ENCODE measurements at places on chromosomes 3 and 15.

GRCh38 chr3:194761384-194761783 is 75.7 kb downstream of the FAM43A start:
- peak; percentile 23 for DNase-seq

DNA sequence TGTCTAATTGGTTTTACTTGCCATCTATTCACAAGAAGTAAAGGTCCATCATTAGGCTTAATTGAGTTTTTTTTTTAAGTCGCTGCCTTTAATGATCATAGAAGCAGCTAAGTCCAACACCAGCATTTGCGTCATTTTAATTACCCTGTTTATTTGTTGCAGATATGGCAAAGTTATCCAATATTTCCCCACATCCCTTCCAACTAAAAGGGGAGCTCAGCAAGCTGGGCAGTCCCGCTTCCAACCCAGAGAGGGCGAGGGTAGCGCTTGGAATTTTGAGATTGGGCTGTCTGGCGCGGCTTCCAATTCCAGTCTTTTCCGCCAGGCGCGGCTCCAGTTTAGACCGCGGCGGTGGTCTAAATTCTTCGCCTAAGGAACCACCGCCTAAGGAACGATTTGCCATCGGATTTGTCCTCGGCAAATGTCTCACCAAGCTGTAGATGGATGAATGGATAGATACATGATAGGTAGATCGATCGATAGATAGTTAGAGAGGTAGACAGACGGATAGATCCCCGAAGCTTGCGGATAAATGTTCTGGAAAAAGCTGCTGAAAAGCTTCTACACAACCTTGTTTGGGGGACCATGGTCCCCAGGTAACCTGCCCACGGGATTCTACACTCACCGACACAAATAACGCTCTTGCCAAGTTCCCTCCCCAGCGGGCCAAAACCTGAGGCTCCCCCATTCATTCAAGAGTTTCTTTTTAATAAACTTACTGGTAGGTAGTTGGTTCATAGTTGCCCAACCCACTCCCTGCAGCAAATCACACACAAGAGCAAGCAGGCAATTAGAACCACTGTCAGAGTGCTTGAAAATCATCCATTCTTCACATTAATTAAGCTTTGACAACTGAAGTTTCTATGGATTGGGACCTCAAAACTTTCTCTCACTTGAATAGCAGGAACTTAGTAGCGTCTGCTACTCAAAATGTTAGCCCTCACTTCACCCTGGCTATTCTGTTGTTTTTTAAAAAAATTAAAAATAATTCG is 49.1 kb downstream of the ZIC4 start:
- no peak for DNase-seq

DNA sequence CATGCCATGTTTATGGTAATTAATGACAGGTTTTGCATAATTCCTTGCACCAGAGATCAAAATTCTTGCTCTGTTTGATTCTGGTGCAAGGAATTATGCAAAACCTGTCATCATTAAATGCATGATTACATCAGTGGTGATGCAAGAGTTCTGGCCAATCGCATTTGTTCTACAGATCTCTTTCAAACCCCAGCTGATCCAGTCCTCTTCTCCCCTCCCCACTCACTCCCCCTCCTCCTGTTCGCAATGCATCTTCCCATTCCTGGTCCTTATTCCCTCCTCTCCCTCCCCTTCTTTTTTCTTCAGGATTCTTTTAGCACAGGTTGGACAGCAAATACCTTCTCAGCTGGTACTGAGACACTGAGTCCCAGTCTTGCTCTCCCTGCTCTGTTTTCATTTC is 82.1 kb downstream of the GABRB3 start:
- DNase-seq, result no peak

DNA sequence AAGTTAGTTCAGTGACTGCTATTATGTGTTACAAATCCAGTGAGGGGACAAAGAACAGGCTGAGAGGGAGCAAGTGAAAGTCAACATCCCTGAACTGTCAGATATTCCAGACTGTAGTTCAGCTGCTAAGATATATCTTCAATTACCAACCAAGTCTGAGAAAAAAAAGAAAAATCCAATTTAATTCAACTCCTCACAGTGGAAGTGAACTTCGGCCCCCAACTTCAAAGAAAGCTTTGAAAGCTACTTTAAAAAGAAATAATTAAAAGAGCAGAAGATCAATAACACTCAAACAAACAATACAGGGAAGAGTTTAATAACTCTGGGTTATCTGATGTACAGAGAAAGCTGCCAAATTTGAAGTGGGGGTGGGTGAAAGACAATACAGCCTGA is 174.0 kb downstream of the SERPINI1 start:
- DNase-seq, result no peak

DNA sequence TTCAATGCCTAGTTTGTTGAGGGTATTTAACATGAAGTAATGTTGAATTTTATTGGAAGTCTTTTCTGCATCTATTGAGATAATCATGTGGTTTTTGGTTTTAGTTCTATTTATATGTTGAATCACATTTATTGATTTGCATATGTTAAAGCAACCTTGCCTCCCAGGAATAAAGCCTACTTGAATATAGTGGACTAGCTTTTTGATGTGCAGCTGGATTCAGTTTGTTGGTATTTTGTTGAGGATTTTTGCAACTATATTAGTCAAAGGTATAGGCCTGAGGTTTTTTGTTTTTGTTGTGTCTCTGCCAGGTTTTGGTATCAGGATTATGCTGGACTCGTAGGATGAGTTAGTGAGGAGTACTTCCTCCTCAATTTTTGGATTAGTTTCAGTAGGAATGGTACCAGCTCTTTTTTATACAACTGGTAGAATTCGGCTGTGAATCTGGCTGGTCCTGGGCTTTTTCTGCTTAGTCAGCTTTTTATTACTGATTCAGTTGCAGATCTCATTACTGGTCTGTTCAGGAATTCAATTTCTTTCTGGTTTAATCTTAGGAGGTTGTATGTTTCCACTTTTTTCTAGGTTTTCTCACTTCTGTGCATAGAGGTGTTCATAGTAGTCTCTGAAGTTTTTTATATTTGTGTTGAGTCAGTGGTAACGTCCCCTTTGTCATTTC is 209.8 kb upstream of the RBMS3 start:
- DNase-seq, result no peak

DNA sequence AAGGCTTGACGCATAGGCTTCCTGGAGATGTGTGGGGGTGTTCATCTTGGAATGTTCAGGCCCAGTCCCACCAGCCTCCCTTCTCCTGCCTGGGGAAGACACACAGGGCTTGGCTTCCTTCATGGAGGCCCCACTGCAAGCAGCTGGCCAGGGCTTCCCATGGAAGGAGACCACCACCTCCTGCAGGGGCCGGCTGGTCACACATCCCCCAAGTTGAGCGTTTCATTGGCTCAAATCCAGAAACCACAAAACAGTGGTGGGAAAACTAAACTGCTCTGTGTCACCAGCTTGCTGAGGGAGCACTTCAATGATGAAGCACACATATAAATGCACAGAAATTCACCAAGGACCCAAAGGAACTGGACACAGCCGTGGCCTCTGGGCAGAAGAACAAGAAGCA is 8.3 kb downstream of the IQSEC1 start:
- DNase-seq, result no peak

GRCh38 chr3:150771600-150771999 is 8.6 kb upstream of the SIAH2 start:
- no peak for DNase-seq

DNA sequence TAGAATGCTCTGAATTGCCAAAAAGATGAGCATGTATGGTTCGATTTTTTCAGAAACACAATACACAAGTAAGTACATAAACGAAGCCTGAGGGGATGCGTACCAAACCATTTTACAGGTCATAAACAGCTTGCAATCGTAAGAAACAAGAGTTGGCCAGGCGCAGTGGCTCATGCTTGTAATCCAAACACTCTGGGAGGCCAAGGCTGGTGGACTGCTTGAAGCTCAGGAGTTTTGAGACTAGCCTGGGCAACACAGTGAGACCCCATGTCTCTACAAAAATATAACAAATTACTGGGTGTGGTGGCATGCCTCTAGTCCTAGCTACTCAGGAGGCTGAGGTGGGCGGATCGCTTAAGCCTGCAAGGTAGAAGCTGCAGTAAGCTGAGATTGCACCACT is 13.4 kb downstream of the TRA2B start:
- DNase-seq, result no peak

DNA sequence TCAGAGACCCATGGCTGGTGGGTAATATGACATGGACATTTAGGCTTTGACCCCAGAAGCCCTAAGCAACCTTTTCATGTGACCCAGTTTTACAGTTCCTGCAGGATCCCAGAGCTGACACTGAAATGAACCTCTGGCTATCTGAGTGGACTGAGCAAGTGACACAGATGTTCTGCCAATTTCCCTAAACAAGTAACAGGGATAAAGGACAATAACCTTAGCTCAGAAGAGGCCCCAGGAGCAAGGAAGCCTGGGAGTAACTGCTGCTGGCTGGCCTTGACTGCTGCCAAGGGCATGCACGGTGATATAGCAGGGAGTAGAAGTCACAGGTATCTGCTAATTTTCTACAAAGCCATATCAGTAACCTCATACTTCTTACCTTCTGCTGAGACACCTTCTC is 177.9 kb downstream of the CHL1 start:
- DNase-seq, result no peak

DNA sequence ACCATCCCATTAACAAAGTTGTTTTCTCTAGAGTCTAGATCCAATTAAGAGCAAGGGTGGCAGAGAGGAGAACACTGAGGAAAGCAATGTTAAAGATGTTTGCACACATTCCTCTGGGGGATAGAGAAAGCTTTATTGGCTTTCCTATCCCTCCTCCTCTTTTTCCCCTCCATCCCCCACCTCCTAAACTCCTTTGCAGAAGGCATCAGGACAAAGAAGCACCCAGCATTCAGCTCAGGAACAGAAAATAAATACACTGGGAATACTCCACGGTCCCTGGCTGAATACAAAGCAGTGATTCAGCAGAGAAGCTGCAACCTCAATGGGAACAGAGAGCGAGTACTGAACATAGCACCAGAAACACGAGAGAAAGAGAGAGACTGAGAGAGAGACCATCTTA is 21.9 kb downstream of the LSAMP start:
- no peak for DNase-seq

GRCh38 chr3:143356839-143357238 is 237.3 kb downstream of the CHST2 start:
- DNase-seq, result no peak

All from NCI-H187 treated with DMSO at 0.1 percent for 48 hours (cell line).